ENCODE measurements at places on chromosomes 1 and 21.

GRCh38 chr1:153430166-153430553, 13.8 kb downstream of the S100A7A start:
- no peak for DNase-seq

GRCh38 chr1:111870181-111870580, 114.5 kb downstream of the DDX20 start:
- DNase-seq: no peak

DNA sequence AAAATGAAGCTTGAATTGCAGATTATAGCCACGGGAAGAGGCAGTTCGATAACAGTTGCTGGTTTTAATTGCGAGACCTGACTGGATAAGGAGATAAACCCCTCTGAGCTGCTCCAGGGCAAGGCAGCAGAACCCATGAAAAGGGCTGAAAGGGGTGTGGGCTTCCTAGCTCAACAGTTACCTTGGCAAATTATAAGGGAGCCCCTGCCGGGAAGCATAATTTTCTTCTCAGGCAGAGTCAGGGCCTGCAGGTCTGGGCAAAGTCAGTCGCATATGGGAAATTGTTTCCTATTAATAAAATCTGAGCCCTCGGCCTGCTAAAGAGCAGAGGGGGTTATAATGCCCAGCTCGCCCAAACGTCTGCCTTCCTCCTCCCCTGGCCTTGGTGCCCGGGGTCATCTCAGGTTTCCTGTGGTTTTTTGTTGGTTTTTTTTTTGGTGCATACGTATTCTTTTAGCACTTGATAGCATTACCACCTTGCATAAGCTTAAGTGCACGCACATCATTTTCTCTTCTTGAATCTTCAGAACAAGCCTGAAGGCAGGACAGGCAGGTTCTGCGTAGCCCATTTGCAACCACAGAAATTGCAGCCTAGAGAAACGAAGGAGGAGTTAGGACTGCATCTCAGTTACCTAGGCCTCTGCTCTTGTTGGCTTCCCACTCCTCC, 33.9 kb upstream of the SELENON start:
- peak; percentile 92 for DNase-seq

DNA sequence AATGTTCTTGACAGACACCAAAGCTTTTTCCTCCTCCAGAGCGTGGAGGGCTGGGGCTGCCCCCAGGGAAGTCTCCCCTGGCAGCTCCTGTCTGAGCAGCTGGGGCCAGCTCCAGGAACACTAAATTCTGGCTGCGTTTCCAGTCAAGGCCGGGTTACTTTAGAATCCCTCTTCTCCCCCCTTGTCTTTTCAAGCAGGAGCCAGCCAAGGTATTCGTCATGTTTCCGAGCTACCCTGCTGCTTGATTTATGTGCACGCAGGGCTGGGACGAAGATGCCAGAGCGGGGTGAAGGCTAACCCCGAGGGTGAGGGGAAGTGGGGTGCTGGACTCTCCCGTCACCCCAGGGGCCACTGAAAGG, 68.1 kb upstream of the ANGPTL1 start:
- peak; percentile 28 for DNase-seq

DNA sequence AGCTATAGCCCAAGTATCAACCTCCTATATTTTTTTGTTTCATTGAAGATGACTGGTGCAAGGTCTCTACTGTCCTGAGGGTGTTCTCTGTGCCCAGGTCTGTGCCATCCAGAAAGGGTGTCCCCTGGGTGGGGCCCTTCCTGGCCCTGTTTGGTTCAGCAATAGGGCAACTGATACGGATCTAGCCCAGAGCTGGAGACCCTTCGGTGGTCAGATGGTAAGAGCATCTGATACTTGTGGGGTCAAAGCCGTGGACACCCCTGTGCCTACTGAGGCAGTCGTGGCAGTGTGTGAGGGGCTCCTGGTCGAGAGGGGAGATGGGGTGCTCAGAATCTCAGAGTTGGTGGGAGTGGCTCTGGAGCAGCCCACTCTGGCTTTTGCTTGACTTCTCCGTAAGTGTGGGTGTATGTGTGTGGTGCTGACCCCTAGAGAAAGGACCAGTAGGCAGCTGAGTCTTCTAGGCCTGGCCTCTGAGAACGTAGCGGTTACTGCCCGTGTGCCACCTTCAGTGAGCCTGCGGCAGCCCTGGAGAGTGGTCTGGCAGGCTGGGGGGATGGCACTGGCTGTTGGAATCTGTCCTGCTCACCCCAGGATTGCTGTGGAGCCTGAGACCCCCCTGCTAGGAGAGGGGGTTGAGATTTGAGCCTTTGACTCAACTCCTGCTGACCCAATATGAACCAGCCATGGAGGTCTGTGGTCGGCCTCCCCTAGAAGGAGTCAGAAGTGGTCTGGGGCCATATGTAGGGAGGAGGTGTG, 2.7 kb downstream of the AMPD2 start:
- no peak for DNase-seq

DNA sequence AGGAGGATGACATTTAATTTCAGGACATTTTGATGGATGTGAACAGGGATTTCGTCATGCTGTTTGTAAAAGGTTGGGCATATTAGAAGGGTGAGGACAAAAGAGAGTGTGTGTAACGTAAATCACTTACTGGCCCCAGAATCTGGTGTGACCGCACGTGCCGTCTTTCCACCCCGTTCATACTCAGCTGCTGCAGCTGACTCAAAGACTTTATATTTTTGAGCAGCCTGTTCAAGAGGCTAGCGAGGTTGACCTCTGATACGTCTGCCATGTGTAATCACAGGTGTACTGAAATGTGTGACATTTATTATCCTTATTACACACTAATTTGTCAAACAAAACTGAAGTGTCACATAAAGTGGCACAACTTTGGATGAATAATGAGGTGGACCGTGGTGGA, 66.5 kb upstream of the ERRFI1 start:
- no peak for DNase-seq

GRCh38 chr1:74592580-74593355, 80.4 kb upstream of the LRRC53 start:
- DNase-seq: no peak

DNA sequence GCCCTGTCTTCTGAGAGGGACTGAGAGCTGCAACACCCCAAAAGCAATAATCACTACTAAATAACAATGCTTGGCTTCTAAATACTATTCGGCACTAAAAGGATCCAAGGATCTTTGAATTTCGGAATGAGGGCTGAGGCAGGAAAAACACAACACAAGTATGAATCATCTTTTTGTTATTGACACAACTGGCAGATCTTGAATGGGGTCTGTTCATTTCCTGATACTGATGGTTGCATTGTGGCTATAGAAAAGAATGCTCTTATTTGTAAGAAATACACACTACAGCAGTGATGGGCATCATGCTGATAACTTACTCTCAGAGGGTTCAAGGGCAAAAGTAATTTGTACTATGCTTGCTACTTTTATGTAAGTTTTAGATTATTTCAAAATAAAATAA, 149.2 kb upstream of the PLD5 start:
- DNase-seq: no peak

GRCh38 chr1:67429011-67429527, 1.1 kb downstream of the SERBP1 start:
- no peak for DNase-seq

GRCh38 chr1:68384321-68384813, 65.4 kb downstream of the RPE65 start:
- peak; percentile 38 for DNase-seq

DNA sequence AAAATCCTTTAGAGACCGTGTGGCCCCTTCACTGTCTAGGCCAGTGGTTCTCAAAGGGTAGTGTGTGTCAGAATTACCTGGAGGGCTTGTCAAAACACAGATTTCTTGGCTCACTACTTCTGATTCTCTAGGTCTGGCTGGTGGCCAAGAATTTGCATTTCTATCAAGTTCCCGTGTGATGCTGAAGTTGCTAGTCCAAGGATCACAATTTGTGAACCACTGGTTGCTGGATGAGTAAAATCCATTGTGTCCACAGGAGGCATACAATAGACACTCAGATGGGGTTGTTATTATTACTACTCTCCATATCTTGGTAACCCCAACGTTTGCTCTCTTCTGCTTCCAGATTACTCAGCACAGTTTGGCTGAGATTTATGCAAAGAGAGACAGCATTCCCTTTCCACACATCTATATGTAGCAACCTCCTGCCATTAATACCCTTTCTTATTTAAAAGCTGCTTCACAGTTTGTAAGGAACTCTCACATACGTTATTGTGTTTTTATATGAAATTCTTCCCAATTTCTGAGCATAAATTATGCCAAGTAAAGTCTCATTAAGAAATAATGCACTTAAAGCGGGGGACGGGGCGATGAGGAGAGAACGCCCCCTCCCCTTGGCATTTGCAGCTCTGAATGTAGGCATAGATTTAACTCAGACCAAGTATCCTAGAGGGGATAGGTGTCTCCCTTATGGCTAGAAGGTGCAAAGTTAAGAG, 720 bp upstream of the TMCC2 start:
- no peak for DNase-seq

- no peak for DNase-seq
Observed at GRCh38 chr1:222543817-222544216, 4.1 kb downstream of the HHIPL2 start.

GRCh38 chr1:213666113-213666512, 321.7 kb upstream of the PROX1 start:
- DNase-seq: no peak

DNA sequence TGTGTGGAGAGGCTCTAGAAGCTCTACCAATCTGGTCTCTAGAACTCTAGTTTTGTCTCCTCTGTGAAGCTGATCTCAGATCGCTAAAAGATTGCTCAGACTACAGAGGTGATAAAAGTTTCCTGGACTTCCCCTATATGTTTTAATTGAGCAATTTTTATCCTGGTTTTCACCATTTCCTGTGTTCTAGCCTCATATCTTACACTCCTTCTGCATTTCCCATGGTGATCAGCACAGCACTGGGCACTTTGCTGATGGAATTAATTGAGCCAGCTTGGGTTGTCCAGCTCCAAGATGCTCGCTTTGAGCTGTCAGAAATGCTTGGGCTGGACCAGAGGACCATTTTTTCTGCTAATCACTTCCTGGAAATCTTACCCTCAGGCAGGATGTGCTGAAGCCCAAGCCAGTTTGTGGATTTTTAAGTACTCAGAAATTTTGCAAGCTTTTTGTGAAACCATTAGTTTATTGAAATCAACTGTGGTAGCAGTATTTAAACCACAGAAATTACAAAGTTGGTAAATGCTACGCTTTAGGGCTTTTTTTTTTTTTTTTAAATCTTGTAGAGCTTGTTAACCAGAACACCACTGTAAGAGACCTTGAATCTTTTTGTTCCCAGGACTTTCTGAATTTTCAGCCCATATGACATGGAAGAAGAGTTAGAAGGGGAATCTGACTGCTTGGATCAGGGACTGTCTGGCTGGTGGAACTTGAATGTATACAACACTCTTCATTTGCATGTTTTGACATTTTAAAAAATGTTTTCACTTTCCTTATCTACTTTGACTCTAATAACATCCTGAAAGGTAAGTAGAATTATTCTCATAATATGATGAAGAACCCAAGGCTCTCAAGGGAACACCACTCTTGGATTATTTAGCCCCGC, 28.4 kb downstream of the CD48 start:
- no peak for DNase-seq

DNA sequence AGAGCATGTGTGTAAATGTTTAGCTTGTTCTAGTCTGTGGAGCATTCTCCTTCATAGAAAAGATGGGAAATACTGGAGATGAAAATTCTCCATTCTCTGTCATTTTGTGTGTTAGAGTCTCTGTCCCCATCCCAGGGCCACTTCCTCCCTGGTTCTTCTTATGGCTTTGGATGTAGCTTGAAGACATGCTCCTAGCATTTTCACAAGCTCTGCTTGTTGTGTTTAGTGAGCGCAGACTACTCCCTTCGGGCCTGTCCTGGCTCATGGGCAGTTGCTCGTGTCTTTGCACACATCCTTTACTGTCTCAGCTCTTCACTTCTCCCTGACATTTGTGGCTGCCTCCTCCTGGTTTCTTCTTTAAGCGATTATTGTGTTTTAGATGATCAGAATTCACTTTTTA, 30.4 kb downstream of the MAPKAPK2 start:
- no peak for DNase-seq

DNA sequence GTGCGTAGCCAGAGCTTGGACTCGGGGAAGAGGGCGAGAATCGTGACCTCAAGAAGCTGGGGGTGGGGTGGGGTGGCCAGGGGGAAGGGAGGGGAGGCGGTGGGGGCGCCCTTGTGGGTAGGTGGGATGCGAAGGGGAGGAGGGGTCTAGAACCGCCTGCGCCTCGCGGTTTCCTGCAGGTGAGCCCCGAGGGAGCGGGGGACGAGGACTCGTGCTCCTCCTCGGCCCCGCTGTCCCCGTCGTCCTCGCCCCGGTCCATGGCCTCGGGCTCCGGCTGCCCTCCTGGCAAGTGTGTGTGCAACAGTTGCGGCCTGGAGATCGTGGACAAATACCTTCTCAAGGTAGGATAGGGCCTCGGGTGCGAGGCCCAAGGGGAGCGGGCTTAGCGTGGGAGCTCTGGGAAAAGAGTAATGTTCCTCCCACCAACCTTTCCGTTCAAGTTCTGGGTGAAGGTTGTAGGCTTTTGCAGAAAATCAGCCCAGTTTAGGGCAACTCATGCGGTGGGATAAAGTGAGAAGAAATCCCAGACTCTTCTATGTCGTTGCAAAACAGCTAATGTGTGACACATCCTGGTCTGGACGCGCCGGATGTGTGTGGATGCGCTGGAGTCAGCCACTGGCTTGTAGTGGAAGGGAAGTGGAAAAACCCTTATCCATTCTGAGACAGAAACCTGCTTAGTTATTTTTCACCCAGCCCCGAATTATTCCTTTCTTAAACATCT, 2.9 kb downstream of the LHX8 start:
- DNase-seq: no peak

- DNase-seq: no peak
Observed at GRCh38 chr1:45942411-45942810, 139.0 kb downstream of the MAST2 start.

All from DMS 273 treated with DMSO at 0.1 percent for 48 hours (cell line).